Ureter (tissue), 1 donor: ENCODE measurements at places on chromosomes 4 and X. TPM values are rescaled to one million over a fixed set of nuclear protein-coding genes. Genes with fewer than 3 reads are reported as not detected.

The ASB5 gene
- total RNA-seq: 1.7 TPM

The IL1RAPL1 gene
- 0.49 TPM for total RNA-seq

The FRMD7 gene
- 1.6 TPM for total RNA-seq

The TRIM60 gene
- total RNA-seq: not detected

DNA sequence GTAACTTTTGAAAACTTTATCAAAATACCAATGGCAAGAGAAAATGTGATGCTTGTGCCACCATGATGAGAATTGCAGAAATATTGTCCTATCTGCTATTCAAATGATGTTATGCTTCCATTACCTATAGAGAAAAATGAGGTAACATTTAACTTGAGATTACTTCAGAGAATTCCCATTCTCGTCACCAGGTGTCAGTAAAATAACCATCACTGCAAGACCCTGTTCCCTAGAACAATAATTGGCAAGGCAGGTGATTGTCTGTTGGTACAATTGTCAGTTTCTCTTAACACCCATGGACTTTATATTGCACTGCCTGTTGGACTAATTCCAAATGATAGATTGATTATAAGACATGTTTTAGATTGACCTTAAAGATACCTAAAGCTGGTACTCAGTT, 179.9 kb downstream of the GABRG1 start:
- no peak for DNase-seq

- DNase-seq: no peak
Observed at GRCh38 chr4:82042042-82042441, 331.7 kb downstream of the HNRNPD start.

- no peak for DNase-seq
Observed at GRCh38 chr4:99950913-99951254, 809 bp upstream of the H2AZ1 start.
